ENCODE measurements at places on chromosomes 5 and 9.

- DNase-seq: no peak
Observed at GRCh38 chr5:38466424-38467189, 89.8 kb downstream of the LIFR start.

DNA sequence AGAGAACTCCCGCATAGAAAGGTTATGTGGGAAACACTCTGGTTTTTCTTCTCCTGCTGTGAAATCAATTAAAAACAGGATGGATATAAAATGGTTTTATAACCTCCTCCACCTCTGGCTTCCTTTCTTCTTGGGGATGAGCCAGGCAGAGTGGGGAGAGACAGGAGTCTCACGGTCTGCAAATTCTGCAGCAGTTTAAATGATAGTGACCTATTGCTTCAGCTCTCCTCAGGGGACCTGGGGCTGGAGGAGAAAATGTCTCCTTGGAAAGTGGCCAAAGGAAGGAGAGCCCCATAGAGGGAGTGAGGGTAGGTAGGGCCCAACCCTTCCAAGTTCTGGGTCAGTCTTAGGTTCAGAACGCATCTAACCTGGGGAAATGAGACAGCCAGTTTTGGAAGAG lies 118.8 kb downstream of the MTX3 start:
- no peak for DNase-seq

GRCh38 chr5:60540856-60541805 lies 158.8 kb downstream of the DEPDC1B start:
- DNase-seq: peak; percentile 11

DNA sequence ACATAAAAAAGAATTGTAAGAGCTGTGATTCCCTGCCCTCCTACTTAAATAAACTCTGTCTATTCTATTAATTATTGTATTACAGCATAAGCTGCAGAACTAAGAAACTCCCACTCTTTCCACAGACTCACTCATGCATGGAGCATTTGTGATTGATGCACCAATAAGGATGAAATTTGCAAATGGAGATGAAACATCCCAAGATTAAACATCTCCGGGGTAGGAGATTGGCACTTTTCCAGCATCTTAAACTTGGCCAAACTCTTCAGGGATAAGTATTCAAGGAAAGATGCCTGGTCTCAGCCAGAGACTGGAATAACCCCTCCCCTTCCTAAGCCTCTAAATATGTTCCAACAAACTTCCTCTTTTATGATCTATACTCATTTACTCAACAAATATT lies 472.0 kb downstream of the ACTL7B start:
- no peak for DNase-seq

DNA sequence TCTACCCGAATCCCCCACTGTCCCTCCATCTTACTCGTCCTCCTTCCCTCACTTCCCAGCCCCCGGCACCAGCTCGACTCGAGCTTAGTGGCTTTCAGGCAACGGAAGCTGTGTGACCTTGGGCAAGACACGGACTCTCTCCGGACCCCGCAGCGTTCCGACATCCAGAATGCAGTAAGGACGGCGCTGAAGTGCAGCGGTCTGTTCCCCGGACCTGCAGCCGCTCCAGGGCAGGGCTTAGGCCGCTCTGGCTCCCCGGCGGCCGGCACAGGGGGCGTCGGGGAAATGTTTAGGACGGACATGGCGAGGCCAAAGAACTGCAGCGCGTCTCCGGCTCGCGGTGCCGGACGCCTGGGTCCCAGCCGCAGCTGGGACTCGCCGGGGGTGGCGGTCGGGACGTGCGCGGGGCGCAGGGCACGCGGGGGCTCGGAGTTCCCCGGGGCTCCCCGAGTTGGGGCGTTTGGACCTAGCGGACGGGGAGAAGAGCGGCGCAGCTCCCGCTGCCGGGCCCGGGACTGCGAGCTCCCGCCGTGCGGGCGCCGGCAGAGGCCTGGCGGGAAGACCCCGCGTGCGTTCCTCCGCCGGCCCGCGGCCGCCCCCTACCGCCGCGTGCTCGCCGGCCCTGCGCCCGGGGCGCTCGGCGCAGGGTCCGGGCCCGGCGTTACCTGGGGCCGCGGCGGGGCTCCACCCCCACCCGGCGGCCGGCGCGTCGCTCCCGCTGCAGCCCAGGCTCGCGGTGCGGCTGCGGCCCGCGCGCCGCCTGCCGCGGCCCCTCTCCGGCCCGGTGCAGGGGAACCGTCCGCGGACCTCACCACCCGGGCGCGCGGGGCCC lies 5.6 kb upstream of the RNF44 start:
- DNase-seq: no peak

DNA sequence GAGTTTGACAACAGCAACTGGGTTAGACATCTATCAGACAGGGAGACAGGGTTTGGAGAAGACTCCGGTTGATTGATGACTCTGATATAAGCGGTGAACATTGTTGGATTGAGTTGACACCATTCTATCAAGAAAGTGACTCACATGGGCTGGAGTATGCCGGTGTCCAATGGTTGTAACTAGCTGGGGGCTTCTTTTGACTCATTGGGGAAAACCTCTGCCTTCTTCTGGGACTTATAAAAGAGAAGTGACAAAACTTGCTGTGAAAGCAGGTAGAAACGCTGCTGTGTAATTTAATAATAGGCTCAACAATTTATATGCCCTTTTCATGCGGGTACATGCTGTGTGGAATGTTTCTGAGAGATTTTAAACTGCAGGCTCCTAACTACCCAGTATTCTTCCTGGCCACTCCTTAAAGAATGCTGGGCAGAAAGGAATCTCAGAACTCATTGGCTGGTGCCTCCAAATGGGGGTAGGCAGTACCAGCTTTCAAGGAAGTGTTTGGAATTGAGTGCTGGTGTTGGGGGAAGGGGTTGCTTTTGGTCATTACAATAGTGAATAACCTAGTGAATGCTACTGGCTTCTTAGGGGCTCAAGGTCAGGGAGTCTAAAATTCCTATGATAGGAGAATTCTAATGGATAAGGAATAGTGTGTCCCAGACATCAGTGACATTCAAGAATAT lies 43.9 kb downstream of the FYB1 start:
- DNase-seq: no peak

DNA sequence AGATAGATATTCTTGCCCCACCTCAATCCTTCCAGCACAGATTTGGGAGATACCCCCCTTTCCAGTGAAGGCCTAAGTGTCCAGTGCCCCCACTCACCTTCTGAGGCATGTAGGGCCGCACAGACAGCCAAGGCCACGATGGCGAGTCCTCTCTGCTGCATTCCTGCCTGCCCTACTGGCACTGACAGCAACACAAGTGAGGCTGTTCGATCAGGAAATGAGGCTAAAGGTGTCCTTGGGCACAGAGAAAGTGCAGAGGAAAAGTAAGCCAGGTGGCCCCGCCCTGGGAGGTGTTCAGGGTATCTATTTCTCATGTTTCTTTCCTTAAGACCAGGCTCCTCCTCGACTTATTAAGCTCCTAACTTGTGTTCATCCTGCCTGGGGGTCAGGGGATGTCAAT lies at the start of gene CCL28:
Gene CCL28 (minus strand): TSS at position 236 of the 400 bp plus-strand sequence. CDS start 75 bp downstream, at position 161.
- no peak for DNase-seq

GRCh38 chr5:75522025-75522424 lies 10.3 kb downstream of the POLK start:
- no peak for DNase-seq

DNA sequence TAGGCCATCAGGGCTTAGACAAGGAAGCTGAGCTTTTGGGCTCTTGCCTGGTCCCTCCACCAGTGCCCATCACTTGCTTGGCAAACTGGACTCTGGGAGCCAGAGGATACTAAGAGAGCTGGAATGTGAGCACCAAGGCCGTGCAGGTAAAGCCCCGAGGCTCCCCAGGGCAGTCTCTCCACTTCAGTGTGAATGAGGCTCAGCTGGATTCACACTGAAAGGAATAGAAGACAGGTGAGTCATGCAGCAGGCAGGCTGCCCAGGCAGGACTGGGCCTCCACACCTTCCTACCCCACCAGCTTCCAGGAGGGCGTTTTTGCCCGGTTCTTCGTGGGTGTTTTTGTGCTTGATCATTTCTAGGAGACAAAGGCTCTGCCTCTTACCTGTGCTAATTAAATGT lies 7.3 kb upstream of the CTSV start:
- DNase-seq: no peak

- DNase-seq: no peak
Observed at GRCh38 chr5:170485616-170485911, 18.3 kb upstream of the KCNIP1 start.

DNA sequence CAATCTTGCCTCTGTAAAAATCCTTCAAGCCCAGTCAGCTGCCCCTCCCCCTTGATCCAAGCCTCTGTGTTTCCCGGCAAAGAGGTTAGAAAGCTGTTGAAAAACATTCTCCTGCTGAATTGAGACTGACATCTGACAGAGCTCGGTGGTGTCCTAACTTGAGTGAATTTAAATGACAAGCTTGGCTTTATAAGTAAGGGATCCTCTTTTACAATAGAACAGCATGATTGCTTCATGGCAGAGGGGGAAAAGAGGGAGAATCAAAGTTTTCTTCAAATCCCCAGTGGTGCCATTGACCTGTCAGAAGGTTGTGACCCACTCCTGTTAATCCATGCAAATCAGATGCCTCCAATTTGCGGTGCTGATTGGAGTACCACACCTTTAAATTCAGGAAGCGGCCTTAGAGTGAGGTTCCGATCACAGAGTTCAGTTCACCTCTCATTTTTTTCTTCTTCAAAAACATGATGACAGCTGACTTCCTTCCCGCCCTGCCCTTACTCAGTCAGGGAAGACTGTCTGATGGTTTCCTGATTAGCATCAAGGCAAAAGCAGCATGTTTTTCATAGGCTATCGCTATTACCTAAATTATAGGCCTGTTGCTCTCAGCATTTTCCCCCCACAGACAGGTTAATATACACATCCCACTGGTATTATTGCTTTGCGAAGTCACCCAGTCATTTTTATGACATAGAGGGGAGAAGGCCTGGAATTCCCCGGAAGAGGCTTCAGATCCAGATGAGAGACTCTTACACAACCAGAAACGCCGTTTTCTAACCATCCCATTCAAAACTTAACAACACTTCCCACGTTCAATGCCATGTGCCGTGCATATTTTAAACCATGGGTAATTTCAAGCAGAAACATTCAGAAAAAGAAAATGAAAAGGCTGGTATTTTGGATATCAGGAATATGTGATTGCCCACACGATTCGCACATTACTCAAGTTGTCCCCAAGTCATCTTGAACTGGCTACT lies 141.4 kb downstream of the EBF1 start:
- DNase-seq: no peak

DNA sequence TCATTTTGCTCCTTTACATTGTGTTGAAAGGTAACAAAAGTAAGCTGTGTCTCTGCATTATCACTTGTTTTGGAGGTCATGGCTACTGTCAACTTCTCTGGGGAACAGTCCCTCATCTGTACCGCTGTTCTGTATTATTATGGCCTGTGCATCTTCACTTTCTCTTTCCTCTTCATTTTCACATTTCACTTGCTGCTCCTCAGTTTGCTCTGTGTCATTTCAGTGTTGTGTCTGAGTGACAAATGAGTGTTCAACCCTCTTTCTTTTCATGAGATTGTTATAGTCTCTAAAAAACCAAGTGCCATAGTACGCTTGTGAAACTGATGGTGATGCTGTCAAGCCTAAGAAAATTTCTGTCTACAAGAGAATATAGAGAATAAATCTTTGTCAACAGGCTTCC lies 122.0 kb upstream of the FER start:
- DNase-seq: no peak

GRCh38 chr9:82375041-82375440 lies 386.5 kb downstream of the SPATA31D1 start:
- DNase-seq: no peak

DNA sequence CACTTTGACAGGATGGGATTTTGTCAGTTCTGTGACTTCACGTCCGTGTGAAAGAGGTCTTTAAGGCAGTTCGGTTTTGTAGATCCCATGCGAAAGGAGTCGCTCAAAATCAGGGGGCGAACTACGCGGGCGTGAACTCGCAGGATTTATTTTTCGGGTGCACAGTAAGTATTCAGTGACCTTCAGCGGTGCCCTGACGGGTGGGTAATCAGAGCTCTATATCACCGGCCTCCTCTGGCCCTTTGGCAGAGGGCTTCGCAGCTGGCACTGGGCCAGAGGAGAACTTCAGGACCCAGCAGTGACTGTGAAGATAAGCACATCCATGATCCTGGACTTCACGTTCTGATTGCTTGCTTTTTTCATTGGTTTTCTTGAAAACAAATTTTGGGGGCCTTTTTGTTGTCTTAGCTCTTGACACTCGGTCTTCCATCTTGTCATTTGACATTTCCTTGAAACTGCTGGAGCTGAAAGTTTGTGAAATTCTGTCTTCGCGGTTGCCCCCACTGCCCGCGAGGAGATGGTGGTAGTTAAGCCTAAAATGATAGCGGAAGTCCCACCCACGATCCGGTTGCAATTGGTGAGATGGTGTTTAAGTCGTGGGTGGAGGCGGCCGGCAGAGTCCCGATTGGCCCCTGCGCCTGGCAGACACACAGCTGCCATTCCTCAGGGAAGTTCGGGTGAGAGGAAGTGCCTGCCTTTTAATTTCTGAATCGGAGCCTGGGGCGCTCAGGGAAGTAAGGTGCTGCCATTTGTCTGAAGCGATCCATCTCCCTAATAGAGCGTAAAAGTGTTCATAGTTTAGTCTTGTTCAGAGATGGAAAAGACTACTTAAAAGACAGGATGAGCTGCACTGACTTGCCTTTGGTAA lies at the start of gene FAM120AOS:
Gene FAM120AOS (minus strand): TSS at position 535 of the 868 bp plus-strand sequence. CDS start 872 bp downstream, outside the sequence.
- peak; percentile 71 for DNase-seq

GRCh38 chr5:66757219-66757833 lies 161.1 kb downstream of the MAST4 start:
- peak; percentile 31 for DNase-seq

DNA sequence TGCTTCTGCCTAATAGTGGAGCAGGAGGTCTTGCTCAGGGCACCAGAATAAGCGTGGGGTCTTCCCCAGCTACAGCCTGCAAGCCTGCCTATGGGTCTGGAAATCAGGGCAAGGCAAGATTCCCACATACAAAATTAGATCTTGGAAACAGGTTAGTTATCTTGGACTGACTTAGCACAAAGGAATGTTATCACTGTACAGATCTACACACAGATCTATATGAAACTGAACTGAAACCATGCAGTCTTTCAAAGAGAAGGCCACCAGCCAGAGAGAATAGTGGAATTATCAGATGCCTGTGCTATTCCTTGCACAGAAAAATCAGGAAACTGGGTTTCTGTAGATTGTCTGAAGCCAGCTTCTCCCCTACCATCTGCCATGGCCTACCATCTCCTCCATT lies 585.7 kb downstream of the ACTL7B start:
- no peak for DNase-seq

GRCh38 chr9:125844611-125845010 lies 97.4 kb downstream of the PBX3 start:
- DNase-seq: no peak

GRCh38 chr9:90188656-90189055 lies 454.0 kb downstream of the DIRAS2 start:
- no peak for DNase-seq

DNA sequence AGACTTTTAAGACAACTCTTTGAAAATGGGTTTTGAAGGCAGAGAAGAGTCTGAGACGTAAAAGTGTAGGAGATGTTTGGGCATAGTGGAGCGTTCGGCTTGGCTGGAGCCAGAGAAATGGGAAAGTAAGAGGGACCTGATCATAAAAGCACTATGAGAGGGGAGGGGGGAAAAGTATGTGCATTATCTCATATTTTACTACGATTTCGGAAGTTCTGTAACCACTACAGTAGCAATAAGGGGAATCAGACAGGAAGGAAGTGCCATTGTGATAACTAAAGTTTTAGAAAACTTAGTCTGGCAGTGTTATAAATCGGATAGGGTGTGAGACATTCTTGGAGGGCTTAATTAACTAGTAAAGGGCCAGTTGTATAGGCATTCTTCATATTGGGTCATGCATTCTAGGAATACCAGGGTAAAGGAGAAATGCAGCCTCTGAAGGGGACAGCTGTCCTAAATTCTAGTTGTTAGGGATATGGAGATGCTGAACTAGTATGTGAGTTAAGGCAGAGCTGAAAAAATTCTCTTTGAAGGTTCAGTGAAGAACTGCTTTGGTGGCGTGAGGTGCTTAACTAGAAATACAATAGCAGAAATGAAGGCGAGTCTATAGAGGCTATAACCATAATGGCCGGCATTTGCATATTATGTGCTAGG lies 83.8 kb upstream of the FREM1 start:
- no peak for DNase-seq
